ENCODE measurements at places on chromosomes 16 and 17.

- no peak for DNase-seq
Measured at GRCh38 chr16:50099957-50100648, 34.3 kb downstream of the HEATR3 start.

GRCh38 chr17:17382065-17382459, 78.9 kb downstream of the NT5M start:
- DNase-seq, result no peak

- DNase-seq, result peak; percentile 66
Measured at GRCh38 chr16:80824623-80825364, 20.4 kb upstream of the CDYL2 start.

DNA sequence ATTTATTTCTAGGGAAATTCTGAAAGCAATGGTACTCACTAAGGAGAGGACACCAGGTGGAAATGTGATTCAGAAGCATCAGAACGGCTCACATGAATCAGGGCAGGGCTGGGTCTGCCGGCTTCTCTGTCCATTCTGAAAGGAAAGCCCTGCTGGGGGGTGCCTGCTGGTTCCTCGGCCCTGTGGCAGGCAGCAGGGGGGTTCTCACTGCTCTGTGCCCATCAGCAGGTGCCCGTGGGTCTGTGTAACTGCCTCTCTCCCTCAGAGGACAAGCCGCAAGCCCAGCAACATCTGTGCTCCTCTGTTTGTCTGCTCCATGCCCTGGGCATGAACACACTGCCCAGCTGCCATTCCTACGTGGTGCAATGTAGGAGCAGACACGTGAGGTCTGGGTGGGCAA, 74.9 kb upstream of the ZNF423 start:
- DNase-seq, result peak; percentile 34

DNA sequence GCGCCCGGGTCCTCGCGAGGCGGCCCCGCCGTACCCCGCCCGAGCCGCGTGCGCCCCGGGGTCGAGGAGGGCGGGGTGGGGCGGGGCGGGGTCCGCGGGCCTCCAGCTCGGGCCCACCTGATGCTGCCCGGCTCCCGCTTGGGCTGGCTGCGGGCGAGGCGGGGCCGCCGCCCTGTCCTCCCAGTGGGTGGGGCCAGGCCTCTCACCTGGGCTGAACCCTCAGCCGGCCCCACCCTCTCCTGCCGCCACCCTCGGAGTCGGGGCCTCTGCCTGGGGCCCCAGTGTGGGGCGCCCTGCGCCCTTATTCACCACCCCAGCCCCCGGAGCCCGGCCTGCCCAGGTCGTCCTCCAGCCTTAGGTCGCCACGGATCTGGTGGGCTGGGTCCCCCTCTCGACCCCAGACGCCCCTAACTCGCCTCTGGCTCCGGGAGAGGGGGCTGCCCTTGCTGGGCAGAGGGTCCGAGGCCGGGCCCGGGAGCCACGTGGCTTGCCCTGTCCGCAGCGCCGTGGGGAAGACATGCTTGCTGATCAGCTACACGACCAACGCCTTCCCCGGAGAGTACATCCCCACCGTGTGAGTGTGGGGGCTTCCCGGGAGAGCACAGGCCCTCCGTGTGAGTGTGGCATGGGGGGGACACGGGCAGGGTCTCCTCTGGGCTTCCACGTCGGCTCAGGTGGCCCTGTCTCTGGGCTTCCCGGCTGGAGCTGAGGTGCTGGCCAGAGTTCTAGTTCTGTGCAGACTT, 578 bp downstream of the RAC3 start:
- DNase-seq, result peak; percentile 75

DNA sequence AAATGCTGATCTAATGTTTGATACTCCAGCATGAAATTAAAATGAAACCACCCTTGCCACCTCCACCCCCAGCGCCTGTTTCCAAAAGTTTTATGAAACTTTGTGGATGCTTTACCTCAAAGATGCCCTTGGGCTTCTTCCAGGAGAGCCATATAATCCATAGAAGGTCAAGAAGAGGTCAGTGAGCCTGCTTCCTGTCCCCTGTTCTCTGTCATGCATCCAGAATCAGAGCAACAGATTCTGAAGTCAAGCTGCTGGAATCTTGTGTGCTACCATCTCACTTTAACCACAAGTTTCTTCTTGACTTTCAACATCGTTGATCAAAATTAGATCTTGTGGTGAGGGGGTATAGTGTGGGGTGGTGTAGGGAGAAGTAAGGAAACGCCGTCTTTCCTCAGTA, 8.6 kb downstream of the GOSR2 start:
- no peak for DNase-seq

DNA sequence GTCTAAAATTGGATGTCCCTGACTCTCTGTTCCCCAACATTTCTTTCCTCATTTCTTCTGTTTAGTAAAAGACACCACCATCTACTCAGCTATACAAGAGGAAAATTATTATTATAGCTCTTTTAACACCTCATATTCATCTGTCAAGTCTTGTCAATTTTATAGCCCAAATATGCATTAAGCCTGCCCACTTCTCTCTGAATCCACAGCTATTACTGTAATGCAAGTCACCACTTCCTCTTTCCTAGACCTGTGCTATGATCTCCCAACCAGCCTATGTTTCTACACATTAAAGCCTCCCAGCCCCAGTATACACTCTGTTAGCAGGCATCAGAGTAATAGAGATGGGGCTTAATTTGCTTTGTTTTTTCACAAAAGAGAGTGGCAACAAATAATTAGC, 252.9 kb downstream of the GRIN2A start:
- no peak for DNase-seq

- peak; percentile 74 for DNase-seq
Measured at GRCh38 chr16:9903-10665, 43.3 kb downstream of the POLR3K start.

DNA sequence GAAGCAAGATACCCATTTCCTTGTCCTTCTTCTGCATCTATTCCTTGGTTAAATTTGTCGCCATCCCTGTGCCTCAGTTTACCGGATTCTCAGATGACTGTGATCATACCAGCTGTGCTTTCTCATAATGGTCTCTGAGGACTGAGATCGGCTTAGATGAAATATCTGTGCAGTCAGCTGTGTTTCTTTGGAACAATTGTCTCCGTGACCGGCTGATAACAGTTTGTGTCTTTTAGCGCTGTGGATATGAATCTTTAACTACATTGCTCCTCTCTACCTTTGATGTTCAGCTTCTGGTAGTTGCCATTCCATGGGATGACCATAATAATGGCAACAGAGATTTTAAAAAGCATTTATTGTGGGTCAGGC, 473 bp downstream of the FTO start:
- DNase-seq, result no peak

DNA sequence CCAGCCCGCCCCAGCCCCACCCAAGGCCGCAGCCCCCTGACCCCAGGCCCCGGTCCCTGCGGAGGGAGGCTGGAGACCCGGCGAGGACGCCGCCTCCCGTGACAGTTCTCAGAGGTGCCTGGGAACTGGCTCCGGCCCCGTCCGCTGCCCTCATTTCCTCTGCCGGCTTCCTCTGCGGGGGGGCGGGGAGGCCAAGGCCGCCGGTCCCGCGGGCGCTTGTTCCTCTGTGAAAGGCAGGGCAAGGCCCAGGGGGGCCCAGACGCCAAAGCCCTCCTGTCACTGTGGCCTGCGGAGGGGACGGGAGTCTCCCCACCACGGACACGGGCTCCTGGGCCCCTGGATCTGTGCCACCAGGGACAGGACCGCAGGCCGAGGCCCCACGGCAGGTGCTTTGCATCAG, 5.0 kb upstream of the PVALEF start:
- no peak for DNase-seq

DNA sequence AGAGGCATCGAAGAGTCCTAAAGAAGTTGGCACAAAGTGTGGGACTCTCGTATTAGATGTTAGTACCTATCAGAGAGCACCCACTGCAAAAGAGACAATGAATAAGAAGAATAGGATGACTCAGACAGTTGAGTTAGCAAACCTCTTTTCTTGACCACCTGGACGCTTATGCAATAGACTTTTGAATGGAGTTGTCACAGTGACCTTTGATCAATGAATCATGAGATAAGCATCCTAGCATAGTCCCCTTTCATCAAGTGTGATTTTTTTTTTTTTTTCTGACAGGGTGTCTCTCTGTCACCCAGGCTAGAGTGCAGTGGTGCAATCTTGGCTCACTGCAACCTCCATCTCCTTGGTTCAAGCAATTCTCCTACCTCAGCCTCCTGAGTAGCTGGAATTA, 1417.9 kb upstream of the GOT2 start:
- no peak for DNase-seq

DNA sequence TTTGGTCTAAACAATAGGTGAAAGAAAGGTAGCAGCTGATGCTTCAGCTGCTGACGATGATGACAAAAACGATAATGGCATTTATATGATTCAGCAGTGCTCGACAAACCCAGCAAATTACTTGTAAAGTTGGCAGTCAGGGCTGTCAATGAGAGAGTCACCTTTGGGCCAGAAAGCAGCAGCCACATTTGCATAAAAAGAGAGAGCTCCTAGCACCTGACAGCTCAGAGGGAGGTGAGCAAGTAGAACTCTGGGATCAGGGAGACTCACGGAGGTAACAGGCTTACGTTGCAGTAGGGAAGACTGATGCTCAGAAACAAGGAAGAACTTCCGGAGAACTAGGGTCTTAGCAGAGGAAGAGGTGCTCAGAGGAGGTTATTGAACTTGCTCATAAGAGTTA, 291.9 kb upstream of the ZFHX3 start:
- DNase-seq, result no peak

DNA sequence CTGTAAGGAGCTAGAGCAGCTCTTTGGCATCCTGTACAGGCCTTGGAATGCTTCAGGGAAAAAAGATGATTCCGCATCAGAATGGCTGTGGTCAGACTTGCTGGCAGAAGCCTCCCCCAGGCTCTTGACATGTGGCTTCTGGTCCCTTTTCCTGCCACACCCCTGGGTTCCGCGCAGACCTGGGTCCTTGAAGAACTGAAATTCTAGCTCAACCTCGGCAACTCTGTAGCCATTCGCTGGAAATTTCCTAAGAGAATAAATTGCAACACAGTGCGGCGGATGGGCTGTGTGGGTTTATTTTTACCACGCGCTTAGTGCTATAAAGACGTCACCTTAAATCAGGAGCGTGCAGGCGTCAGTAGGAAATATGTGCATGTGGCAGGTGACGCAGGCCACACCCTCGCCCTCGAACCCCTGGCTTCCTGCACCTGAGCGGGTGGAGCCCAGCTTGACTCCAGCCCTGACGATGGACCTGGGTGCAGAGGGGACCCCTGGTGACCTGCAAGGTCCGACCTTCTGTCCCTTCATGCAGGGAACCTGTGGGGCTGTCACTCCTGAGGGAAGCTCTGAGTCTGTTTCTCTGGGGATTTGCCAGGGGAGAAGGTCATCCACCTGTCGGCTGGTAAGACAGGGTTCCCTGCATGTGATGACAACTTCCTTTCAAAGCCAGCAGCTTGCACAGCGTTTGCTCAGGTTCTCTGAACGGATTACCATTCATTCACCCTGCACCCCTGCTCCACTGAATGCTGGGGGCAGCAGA, 46.3 kb downstream of the METRNL start:
- peak; percentile 57 for DNase-seq

DNA sequence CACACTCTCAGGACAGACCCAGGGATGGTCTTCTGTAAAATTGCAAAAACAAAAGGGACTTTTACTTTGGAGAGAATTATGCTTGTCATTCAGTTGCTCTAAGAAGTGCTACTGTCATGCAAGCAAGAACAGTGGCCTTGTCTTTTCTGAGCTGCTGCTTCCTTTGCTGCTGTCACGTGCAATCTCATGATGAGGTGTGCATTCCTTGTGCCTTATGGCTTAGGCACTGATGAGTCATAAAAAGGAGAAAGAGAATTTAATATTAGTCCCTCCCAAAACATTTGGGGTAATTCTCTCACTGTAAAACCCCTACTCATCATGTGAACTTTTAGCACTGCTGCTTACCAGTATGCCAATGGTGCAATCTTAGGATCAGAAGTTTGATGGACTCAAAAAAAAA, 2051.3 kb downstream of the TP53TG3F start:
- no peak for DNase-seq

GRCh38 chr16:80806927-80807340, 2.5 kb upstream of the CDYL2 start:
- DNase-seq, result peak; percentile 83

DNA sequence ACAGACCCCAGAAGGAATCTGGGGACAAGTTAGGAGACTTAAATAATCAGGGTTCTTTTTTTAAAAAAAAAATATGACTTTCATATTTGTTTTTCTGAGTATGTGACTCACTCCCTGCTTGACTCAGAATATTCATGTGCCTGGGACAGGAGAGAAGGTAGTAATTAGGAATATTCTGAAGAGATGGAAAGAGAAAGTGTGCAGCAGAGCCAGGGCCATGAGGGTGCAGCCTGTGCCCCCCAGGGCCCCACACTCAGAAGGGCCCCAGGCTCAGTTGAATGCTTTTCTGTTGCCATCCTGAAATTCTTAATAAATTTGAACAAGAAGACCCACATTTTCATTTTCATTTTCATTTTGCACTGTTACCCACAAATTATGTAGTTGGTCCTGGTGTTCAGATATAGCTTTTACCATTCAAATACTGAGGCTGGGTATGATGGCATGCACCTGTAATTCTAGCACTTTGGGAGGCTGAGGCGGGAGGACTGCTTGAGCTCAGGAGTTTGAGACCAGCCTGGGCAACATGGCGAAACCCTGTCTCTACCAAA, 11.5 kb upstream of the LONP2 start:
- no peak for DNase-seq

GRCh38 chr17:57442914-57443571, 186.7 kb downstream of the MSI2 start:
- peak; percentile 83 for DNase-seq

GRCh38 chr16:2535625-2536013, 2.2 kb upstream of the PDPK1 start:
- no peak for DNase-seq

GRCh38 chr16:24890746-24891145, 45.0 kb downstream of the SLC5A11 start:
- peak; percentile 21 for DNase-seq

DNA sequence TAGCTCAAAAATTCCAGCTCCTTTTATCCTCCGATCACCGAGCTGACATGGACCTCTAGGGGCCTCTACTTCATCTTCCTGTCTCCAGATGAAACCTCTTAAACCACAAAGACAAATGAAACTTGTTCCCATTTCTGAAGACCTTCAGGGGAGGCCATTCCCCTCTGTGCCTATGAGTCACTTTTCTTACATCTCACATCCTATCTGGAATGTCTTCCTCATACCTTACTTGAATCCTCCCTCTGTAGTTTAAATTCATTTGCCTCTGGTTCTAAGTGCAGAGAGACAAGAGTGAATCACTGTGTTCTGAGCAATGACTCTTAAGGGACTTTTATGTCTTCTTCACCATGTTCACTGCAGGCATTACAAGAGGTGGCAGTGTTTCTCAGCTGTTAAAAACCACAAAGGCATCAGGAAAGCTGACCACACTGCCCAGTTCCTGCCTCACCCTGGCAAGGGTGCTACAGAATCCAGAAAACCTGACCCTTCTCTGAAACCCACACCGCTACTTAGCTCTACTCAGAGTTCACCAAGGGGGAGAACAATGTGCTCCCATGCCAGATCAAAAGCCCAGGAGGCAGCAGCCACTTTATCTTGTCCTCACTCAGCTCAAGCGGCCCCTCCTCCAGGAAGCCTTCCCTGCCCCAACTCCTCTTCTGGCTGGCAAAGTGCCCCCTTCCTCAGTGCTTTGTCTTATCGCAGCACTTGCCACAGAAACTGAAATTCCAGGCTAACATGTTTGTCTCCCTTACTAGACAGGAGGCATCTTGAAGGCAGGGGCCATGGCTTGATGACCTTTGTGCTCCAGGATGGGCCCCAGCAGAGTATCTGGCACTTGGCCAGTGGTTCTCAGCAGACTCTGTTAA, 6.4 kb downstream of the CUEDC1 start:
- DNase-seq, result no peak

All from activated effector memory CD4-positive, alpha-beta T cell treated with anti-CD3 and anti-CD28 coated beads, Interleukin-2, amount 50 U/mL, for 16 hours (primary cell).